ENCODE measurements at places on chromosomes 2 and 18. TPM values are rescaled to one million over a fixed set of nuclear protein-coding genes. Genes with fewer than 3 reads are reported as not detected.

CCDC121 gene
- total RNA-seq, result 1.5 TPM

- H3K27ac ChIP-seq, result no peak overlapping the region
- no peaks in the 10 kb centered on the region for H3K27me3 ChIP-seq
- DNase-seq, result no peak
- H3K4me3 ChIP-seq, result no peak overlapping the region
Observed at GRCh38 chr2:13725945-13726344, 906.6 kb upstream of the LRATD1 start.

- H3K27ac ChIP-seq, result no peak overlapping the region
- H3K4me3 ChIP-seq, result no peak overlapping the region
- no peak for DNase-seq
- H3K4me1 ChIP-seq, result no peaks in the 10 kb centered on the region
- no peaks in the 10 kb centered on the region for H3K36me3 ChIP-seq
- H3K27me3 ChIP-seq, result no peaks in the 10 kb centered on the region
Observed at GRCh38 chr18:5175378-5175777, 21.7 kb downstream of the AKAIN1 start.

SMIM21 gene
- not detected for total RNA-seq

GRCh38 chr2:201406077-201406662 is 45.1 kb downstream of the TRAK2 start:
- H3K36me3 ChIP-seq, result no peaks in the 10 kb centered on the region
- no peak overlapping the region for H3K27ac ChIP-seq
- no peaks in the 10 kb centered on the region for H3K4me1 ChIP-seq
- H3K27me3 ChIP-seq, result no peaks in the 10 kb centered on the region

KCNG2 gene
- total RNA-seq, result 0.19 TPM

- H3K4me1 ChIP-seq, result peaks cover 14% of the 10 kb centered on the region
- no peak within 1 kb of the TSS for H3K27ac ChIP-seq
- no peaks in the 10 kb centered on the region for H3K36me3 ChIP-seq
- DNase-seq, result no peak
- peak within 1 kb of the TSS; percentile 32 for H3K4me3 ChIP-seq
Observed at GRCh38 chr2:27281855-27282559, at the start of gene TRIM54. TRIM54 (plus strand) TSS chr2:27282429; CDS start chr2:27282732, 303 bp downstream.

TEKT4 gene
- not detected for total RNA-seq

CHN1 gene
- total RNA-seq, result 54.0 TPM

CFAP65 gene
- total RNA-seq, result 0.13 TPM

- no peaks in the 10 kb centered on the region for H3K4me1 ChIP-seq
- H3K36me3 ChIP-seq, result no peaks in the 10 kb centered on the region
- no peak overlapping the region for H3K4me3 ChIP-seq
Observed at GRCh38 chr2:43098539-43098938, 127.9 kb downstream of the ZFP36L2 start.

DNA sequence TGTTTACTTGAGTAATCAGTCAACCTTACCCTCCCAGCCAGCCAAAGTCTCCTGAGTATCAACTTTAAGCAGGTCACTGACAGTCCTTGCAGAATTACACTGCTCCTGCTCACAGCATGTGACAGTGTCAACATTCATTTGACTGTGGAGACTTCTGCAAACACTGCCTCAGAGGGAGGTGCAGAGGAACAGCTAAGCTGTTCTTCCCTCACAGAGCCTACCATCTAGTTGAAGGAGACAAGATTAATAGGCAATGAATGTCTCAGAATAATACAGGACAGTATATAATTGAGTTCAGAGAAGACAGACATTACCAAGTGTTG is 11.9 kb downstream of the SLC14A2 start:
- no peak overlapping the region for H3K4me3 ChIP-seq
- H3K36me3 ChIP-seq, result no peaks in the 10 kb centered on the region
- H3K27ac ChIP-seq, result no peak overlapping the region
- peaks cover 8% of the 10 kb centered on the region for H3K4me1 ChIP-seq
- DNase-seq, result no peak

DNA sequence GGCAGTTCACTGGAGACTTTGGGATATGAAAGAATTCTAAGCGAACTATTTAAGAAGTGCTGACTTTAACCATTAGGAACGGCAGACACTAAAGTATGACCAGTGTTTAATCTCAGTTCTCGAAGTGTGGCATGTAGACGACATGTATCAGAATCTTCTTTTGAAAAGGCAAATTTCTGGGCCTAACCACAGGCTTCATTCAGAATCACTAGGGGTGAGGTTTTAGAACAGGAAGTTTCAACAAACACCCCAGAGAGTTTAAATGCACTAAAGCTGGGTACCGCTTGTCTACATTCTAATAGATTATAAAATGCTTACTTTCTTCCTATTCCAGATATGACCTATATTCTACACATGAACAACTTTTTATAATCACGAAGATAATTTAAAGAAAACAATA is 180.3 kb downstream of the ANKRD44 start:
- no peaks in the 10 kb centered on the region for H3K27me3 ChIP-seq
- DNase-seq, result no peak
- H3K4me3 ChIP-seq, result no peak overlapping the region

DNA sequence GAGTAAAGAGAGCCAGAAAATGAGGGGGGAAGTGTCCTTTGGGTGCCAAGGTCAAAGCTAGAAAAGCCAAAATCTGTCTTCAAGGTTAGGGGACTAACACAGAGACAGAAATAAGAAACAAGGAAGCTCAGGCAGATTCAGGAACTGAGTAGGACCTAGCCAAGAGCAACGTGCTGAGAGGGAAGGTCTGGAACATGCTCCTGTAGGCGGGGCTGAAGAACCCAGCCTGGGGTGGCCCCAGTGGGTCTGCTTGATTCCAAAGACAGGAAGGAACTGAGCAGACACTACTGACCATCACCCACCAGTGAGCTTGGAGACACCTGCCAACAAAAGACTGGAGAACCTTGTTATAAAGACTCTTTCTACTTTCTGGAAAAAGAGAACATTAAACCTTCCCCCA is 105.1 kb downstream of the SP3 start:
- H3K36me3 ChIP-seq, result no peaks in the 10 kb centered on the region
- no peaks in the 10 kb centered on the region for H3K4me1 ChIP-seq
- H3K27me3 ChIP-seq, result no peaks in the 10 kb centered on the region
- no peak overlapping the region for H3K4me3 ChIP-seq
- no peak for DNase-seq

DNA sequence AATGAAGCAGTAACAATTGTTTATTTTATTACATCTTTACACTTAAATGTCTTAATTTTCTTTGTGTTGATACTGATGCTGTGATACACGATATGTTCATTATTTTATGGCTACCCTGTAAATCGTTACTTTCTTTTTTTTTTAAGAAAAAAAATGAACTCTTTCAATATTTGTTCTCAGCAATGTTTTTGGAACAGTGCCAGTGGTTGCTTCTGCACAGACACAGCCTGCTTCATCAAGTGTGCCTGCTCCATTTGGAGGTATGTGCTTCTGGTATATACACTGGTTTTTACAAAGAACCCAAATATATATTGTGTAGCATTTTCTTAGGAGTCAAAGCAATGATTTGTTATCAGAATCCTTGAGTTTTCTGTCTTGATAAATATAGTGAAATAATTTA is 62.2 kb upstream of the SCYGR2 start:
- H3K36me3 ChIP-seq, result peaks cover 6% of the 10 kb centered on the region
- no peak for DNase-seq
- no peak overlapping the region for H3K27ac ChIP-seq
- H3K27me3 ChIP-seq, result no peaks in the 10 kb centered on the region
- no peaks in the 10 kb centered on the region for H3K4me1 ChIP-seq
- no peak overlapping the region for H3K4me3 ChIP-seq

- 0 out of 2 replicates have a peak, but pooled peaks cover 5% of the 10 kb centered on the region for H3K4me1 ChIP-seq
- H3K4me3 ChIP-seq, result peak overlapping the region; percentile 66
- no peak overlapping the region for H3K27ac ChIP-seq
- peaks cover 84% of the 10 kb centered on the region for H3K27me3 ChIP-seq
- no peaks in the 10 kb centered on the region for H3K36me3 ChIP-seq
Observed at GRCh38 chr2:189581354-189582139, 961 bp upstream of the SLC40A1 start.

- no peak overlapping the region for H3K4me3 ChIP-seq
- no peaks in the 10 kb centered on the region for H3K4me1 ChIP-seq
- DNase-seq, result no peak
- H3K27ac ChIP-seq, result no peak overlapping the region
- no peaks in the 10 kb centered on the region for H3K36me3 ChIP-seq
Observed at GRCh38 chr2:179558010-179558934, 293.6 kb upstream of the SESTD1 start.

DNA sequence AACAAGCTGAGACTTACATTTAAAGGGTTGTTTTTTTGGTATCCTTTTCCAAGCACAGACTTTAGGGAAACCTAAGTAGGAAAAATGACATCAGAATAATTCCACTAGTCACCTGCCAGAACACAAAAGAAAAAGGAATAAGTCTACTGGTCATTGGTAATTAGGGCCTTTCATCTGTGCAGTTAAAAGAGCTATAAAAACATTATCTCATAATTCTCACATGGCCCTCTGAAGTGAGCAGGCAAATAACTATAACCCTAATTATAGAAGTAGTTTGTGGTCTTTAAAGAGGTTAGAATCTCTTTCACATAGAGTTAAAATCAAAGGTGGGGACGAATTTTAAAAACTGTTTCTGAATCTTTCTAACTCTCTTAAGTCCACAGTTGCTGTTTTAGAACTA is 111.1 kb upstream of the B3GNT2 start:
- no peaks in the 10 kb centered on the region for H3K27me3 ChIP-seq
- no peaks in the 10 kb centered on the region for H3K36me3 ChIP-seq
- no peak overlapping the region for H3K4me3 ChIP-seq

PRSS56 gene
- total RNA-seq, result not detected

GRCh38 chr2:8574196-8575037 is 107.4 kb upstream of the ID2 start:
- no peaks in the 10 kb centered on the region for H3K36me3 ChIP-seq
- H3K4me1 ChIP-seq, result peaks cover 9% of the 10 kb centered on the region
- H3K27me3 ChIP-seq, result peaks cover 1% of the 10 kb centered on the region
- H3K27ac ChIP-seq, result no peak overlapping the region

SAG gene
- not detected for total RNA-seq

DNA sequence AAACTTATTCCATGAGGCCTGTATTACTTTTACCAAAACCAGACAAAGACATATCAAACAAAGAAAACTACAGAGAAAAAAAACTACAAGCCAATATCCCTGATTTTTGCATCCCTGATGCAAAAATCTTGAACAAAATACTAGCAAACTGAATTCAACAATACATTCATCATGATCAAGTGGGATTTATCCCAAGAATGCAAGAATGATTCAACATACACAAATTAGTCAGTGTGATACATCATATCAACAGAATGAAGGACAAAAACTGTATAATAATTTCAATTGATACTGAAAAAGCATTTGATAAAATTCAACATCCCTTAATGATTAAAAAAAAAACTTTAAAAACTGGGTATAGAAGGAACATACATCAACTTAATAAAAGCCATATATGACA is 106.8 kb downstream of the SLC39A10 start:
- H3K4me1 ChIP-seq, result no peaks in the 10 kb centered on the region
- H3K27me3 ChIP-seq, result no peaks in the 10 kb centered on the region
- no peaks in the 10 kb centered on the region for H3K36me3 ChIP-seq
- H3K27ac ChIP-seq, result no peak overlapping the region
- no peak overlapping the region for H3K4me3 ChIP-seq

GRCh38 chr18:58204776-58205442 is 160.9 kb downstream of the NEDD4L start:
- H3K4me3 ChIP-seq, result no peak overlapping the region
- no peaks in the 10 kb centered on the region for H3K36me3 ChIP-seq
- peaks cover 4% of the 10 kb centered on the region for H3K4me1 ChIP-seq

LYG2 gene
- total RNA-seq, result not detected

DNA sequence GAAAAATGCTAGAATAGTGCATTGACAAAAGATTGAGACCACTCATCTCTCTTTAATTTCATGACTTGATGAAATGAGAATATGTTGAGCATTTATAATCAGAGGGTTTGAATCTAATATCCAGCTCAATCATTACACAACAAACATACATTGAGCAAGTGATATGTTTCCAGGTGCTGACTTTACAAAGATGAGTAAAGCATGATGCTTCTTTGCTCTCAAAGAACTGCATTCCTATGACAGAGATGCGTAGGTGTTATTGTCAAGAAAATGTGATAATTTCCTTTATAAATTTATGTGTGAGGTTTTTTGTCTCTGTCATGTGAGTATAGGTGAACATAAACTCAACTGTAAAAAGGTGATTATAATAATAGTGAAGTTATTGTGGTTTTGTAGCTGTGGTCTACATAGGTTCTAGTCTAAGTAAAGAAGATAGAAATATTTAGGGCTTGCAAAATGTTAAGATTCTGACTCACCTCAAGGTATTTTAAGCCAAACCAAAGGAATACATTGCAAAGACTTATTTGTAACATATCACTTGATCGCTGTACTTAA is 389.8 kb downstream of the GALNT13 start:
- H3K4me3 ChIP-seq, result no peak overlapping the region
- no peaks in the 10 kb centered on the region for H3K27me3 ChIP-seq
- no peak overlapping the region for H3K27ac ChIP-seq
